ENCODE measurements at places on chromosomes 5 and 9.

- no peak for DNase-seq
Measured at GRCh38 chr5:6784481-6784880, 71.2 kb downstream of the TENT4A start.

- no peak for DNase-seq
Measured at GRCh38 chr9:137479892-137480685, 21.0 kb upstream of the NSMF start.

DNA sequence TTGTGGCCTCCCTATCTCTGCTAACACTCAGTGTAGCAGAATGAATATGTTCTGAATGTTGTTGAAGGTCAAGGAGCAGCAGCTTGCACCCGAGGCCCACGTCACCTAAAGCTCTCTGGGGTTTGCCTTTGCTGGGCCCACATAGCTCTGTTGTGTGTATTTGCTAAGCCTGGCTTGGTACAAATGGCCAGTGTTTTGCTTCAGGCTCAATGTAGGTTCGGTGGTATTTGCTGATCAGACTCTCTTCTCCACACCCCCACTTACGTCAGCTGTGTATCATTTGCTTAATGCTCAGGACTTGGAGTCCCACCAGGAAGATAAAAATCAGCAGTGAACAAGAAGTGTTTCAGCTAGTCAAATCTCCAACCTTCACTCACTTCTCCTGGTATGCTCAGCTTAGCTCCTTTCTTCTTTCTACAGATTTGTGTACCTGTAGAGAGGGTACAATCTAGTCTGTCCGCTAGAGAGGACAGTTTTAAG, 4.8 kb upstream of the RFESD start:
- no peak for DNase-seq

DNA sequence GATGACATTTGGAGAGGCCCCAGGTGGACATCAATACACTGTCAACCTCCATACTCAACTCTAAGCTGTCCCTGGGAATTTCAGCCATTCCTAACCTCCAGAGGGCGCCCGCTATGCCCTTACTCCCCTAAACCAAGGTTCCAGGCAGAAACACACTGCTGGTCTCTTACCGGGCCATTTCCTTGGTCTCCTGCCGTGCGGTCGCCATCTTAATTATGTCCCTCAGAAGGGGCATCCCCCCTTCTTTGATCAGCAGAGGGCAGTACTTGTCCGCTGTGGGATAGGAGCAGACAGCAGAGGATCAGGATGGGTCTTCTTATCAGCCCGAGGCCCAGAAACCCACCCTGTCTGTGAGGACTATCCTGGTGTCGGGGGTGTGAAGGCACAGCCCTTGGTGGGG, 9.3 kb upstream of the ZDHHC12 start:
- DNase-seq: no peak

DNA sequence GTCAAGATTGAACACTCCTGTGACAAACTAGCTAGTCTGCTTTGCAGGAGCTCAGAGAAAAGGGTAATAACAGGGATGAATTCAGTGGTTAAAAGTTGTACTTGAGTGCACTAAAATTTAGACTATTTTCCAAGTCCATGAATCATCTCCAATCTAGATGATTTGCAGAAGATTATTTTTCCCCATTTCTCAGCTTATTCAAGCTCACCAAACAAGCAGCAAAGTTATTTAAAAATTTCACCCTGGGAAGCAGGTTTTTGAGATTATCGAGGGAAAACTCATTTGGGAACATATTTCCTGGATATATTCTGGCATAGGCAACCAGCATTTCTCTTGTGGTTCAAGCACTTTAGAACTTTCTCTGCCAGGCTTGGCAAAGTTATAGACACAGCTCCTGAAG, 311.4 kb downstream of the TLE1 start:
- DNase-seq: no peak

DNA sequence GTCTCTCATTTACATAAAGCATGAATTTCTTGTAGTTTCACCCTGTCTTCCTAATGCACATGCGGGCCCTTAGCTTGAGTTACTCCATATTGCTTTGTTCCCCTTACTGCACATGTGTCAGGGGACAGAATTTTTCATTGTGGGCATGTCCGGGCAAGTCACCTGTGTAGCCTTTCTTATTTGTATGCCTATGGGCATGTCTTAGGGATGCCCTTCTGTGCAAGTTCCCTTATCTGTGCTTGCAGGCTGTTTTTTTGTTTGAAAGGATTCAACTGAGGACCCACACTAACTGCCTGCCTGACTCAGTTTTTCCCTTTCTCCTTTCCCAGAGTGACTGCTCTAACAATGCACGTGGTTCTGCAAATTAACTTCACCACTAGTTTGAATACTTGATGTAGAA, 161.7 kb downstream of the YTHDC2 start:
- DNase-seq: no peak

All from activated T-cell treated with anti-CD3 and anti-CD28 coated beads for 24 hours (primary cell).